ENCODE measurements at places on chromosomes 1 and 21.

GRCh38 chr21:36729310-36729970 is 30.5 kb downstream of the SIM2 start:
- no peak for DNase-seq
- H3K36me3 ChIP-seq: no peaks in the 10 kb centered on the region
- H3K4me1 ChIP-seq: peaks cover 55% of the 10 kb centered on the region

GRCh38 chr1:194517567-194517966 is 1331.2 kb upstream of the B3GALT2 start:
- H3K4me1 ChIP-seq: peaks cover 10% of the 10 kb centered on the region
- no peaks in the 10 kb centered on the region for H3K36me3 ChIP-seq
- no peak overlapping the region for H3K4me3 ChIP-seq

DNA sequence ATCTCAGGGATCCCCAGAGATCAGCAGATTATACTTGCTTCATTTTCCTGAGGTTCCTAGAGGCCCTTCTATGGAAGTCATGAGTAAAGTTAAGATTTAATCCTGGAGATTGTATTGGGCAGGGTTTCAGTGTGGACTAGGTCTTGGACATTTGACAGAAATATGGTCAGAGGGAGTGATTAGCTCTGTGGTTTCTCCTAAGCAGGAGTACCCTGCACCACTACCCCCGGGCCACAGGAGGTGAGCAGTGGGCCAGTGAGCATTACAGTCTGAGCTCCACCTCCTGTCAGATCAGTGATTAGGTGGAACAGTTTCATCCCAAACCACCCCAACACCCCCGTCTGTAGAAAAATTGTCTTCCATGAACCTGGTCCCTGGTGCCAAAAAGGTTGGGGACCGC is 43.2 kb downstream of the PHACTR4 start:
- H3K4me3 ChIP-seq: no peak overlapping the region
- peaks cover 14% of the 10 kb centered on the region for H3K4me1 ChIP-seq
- peak overlapping the region; percentile 53 for H3K27ac ChIP-seq
- DNase-seq: no peak

DNA sequence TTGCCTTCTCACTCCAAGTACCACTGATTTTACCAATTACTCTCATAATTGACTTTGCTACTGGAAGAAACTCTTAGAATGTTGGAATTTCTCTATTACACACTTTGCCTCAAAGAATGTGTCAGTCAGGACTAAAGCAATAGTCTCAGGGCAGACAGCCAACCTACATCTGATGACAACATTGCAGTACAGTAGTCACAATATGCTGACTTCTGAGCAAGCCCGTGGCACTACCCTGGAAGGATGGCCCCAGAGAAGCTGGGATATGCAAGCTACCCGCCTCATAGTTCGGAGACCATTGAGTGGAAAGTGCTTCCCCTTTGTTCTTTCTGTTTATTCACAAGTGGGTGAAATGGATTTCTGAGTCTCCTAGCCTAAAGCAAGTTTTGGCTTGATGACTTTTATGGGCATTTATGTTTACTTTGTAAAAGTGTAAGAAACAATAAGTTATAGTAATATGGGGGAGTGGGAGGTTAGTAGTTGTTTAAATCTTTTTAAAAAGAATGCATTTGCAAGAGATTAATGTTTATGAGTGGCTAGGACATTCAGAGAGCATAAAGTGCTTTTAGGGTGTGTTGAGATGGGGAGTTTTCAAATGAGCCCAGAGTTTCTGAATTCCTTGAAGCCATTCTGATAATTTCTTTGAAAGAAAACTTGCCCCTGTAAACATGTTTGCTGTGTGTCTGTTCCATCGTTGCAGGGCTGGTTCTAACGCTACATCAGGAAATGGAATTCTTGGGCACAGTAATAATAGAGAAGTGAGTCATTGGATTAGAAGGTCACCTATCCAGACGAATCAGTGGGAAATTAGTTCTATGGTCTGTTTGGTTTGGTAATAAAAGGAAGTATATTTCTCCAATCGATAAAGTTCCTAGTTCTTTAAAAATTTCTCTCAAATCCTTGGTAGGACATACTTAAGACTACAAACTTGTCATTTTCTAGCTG is 63.8 kb downstream of the LMO4 start:
- DNase-seq: no peak
- peaks cover 17% of the 10 kb centered on the region for H3K4me1 ChIP-seq
- no peak overlapping the region for H3K27ac ChIP-seq
- H3K36me3 ChIP-seq: peaks cover 23% of the 10 kb centered on the region

GRCh38 chr1:19656780-19657466 is 7.8 kb upstream of the HTR6 start:
- H3K36me3 ChIP-seq: no peaks in the 10 kb centered on the region
- H3K4me1 ChIP-seq: peaks cover 30% of the 10 kb centered on the region
- DNase-seq: peak; percentile 65
- H3K4me3 ChIP-seq: no peak overlapping the region
- no peak overlapping the region for H3K27ac ChIP-seq

GRCh38 chr1:247840818-247841217 is 878 bp downstream of the OR11L1 start:
- H3K36me3 ChIP-seq: no peaks in the 10 kb centered on the region
- no peak overlapping the region for H3K4me3 ChIP-seq
- H3K27ac ChIP-seq: no peak overlapping the region
- H3K27me3 ChIP-seq: no peaks in the 10 kb centered on the region
- no peaks in the 10 kb centered on the region for H3K4me1 ChIP-seq

DNA sequence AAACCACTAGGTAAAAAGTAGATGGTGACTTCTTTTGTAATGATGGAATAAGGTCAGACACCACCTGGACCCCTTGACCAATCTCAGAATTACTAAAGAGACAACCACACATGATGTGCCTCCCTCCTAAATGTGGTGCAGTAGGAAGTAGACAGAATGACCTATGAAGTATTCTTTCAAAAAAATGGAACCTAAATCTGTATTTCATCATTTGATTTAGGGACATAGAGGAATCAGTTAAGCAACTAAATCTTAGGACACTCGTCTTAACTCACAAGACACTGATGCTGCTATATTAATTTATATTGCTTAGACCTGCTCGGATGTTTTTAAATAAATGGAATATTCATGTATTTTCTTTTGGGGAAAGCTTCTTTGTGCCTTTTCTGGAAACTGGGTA is 80.9 kb upstream of the IRF2BP2 start:
- H3K4me3 ChIP-seq: no peak overlapping the region
- H3K36me3 ChIP-seq: peaks cover 13% of the 10 kb centered on the region
- no peaks in the 10 kb centered on the region for H3K4me1 ChIP-seq

GRCh38 chr1:193181985-193182384 is 4.4 kb downstream of the B3GALT2 start:
- H3K27ac ChIP-seq: no peak overlapping the region
- H3K4me3 ChIP-seq: no peak overlapping the region
- no peak for DNase-seq
- H3K27me3 ChIP-seq: no peaks in the 10 kb centered on the region

GRCh38 chr1:204989266-204990058 is 53.5 kb upstream of the CNTN2 start:
- H3K36me3 ChIP-seq: no peaks in the 10 kb centered on the region
- H3K27ac ChIP-seq: no peak overlapping the region
- peaks cover 87% of the 10 kb centered on the region for H3K27me3 ChIP-seq
- H3K4me3 ChIP-seq: no peak overlapping the region

DNA sequence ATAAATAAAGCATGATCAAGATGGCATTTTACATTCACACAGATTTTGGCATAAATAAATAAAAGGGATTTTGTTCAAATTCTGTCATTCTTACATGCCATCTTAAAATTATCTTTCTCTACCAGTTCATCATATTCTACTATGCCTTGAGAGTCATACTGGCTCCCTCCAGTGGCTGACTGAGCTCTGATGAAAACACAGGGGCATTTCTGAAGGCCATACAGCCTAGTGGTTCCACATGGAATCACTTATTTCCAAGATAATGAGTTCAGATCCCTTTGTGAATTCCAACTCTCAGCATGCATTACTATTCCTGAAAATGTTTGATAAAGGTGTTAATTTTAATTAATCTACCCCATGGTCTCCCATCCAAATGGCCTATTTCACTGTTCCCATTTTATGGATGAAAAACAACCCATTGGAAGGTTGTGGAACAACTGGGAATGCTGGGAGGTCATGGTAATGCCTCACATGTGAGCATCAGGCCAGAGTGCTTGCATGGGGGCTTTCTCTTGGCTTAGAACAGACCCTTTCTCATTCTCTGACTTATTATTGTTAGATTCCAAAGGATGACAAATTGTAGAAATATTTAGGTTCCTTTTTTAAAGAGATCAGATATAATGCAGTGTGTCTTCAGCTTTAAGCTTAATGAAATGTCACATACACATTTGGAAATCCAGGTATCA is 622.4 kb upstream of the PKN2 start:
- peak; percentile 35 for DNase-seq
- H3K36me3 ChIP-seq: no peaks in the 10 kb centered on the region
- H3K4me1 ChIP-seq: peaks cover 15% of the 10 kb centered on the region
- H3K27me3 ChIP-seq: no peaks in the 10 kb centered on the region
- H3K27ac ChIP-seq: peak overlapping the region; percentile 11

DNA sequence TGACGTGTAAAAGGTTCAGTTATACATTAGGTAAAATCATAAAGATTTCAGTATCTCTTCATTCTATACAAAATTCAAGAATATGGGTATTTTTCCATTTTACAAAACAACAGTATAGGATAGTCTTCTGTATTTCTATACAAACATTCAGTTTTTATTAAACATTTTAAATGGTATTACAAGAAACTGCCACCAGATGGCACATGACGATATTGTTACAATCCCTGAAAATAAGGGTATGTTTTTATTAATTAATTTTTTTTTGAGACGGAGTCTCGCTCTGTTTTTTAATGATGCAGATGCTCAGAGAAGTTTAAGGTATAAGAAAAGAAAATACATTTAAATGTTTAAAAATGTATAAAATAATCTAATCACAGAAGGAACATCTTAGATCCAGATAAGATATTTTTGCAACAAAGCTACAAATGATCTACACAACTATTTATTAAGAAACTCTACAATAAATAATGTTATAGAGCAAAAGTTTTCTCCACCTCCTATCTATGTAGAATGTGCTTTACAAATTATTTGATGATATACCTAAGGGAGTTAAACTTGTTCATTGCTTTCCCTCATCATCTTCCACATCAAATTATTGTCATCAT is 23.5 kb upstream of the RSBN1 start:
- no peak overlapping the region for H3K27ac ChIP-seq
- peaks cover 6% of the 10 kb centered on the region for H3K27me3 ChIP-seq
- DNase-seq: no peak
- H3K4me1 ChIP-seq: no peaks in the 10 kb centered on the region
- no peak overlapping the region for H3K4me3 ChIP-seq

GRCh38 chr1:6690186-6690585 is 11.4 kb downstream of the DNAJC11 start:
- peaks cover 10% of the 10 kb centered on the region for H3K4me1 ChIP-seq
- H3K27me3 ChIP-seq: no peaks in the 10 kb centered on the region
- no peak overlapping the region for H3K4me3 ChIP-seq
- peaks cover 23% of the 10 kb centered on the region for H3K36me3 ChIP-seq
- no peak overlapping the region for H3K27ac ChIP-seq
- no peak for DNase-seq

DNA sequence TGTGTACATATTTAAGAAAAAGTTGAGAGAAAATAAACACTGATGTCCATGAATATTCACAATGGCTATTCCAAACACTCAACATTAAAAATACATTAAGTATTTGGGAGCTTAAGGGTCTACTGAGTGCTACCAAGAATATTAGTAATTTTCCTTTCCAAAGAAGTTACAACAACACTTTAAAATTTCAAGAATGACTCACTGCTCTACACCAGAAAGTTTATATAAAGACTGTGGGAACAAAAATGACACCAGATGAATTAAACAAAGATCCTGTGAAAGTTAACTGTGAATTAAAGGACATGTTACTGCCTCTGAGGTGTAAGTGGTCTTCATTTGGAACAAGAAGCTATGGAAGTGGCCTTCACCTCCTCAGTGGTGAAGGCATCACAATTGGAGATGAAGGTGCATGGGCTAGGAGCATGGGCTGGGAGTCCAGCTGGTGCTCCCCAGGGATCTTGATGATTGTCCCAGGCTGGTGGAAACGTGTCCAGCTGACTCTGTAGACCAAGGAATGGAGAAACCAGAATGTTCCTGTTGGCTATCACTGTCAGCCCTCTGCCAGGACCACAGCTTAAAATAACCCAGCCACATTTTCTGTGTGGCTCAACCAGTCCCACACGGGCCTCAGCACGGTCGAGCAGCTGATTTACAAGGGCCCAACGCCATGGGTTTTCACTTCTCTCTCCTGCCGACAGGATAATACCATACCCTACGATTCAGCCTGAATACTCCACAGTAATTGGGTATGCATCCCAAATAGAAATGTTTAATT is 28.8 kb downstream of the TAF5L start:
- peaks cover 6% of the 10 kb centered on the region for H3K4me1 ChIP-seq
- H3K4me3 ChIP-seq: no peak overlapping the region
- no peak for DNase-seq
- no peak overlapping the region for H3K27ac ChIP-seq
- H3K27me3 ChIP-seq: peaks cover 4% of the 10 kb centered on the region
- peaks cover 41% of the 10 kb centered on the region for H3K36me3 ChIP-seq

DNA sequence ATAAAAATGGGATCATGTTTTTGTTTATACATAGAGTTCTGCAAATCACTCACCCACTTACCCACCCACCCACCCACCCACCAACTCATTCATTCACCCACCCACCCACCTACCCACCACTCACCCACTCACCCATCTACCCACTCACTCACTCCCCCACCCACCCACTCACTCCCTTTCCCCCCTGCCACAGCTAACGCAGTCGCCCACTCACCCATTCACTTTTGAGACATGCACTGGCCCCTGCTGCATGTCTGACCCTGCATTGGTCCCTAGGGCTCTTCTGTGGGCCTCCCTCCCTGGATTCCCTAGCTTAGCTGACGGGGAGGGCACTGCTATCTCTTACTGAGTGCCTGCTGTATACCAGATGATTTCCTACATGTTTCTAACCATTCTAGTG is 100.4 kb upstream of the CSF3R start:
- H3K4me1 ChIP-seq: peaks cover 94% of the 10 kb centered on the region

DNA sequence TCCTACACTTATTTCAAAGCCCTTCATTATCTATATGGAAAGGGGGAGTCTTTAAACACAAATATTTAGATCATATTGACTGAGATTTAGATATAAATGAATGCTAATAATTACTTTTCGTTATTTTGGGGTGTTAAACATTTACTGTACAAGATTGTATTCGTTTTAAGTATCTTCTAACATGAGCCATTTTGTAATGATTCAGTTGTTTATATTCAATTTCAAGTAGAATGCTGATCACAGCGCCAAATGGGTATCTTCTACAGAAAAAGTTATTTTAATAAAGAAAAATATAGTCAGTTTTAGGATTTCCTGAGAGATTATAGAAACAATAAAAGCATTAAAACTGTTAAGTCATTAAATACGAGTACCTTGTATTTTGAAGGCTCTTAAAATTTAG is 104.5 kb upstream of the HNRNPU start:
- H3K4me3 ChIP-seq: peak overlapping the region; percentile 97
- H3K4me1 ChIP-seq: peaks cover 53% of the 10 kb centered on the region
- no peak for DNase-seq
- peaks cover 12% of the 10 kb centered on the region for H3K36me3 ChIP-seq

- no peak overlapping the region for H3K27ac ChIP-seq
- H3K27me3 ChIP-seq: peaks cover 40% of the 10 kb centered on the region
- peaks cover 11% of the 10 kb centered on the region for H3K4me1 ChIP-seq
- DNase-seq: peak; percentile 38
- no peaks in the 10 kb centered on the region for H3K36me3 ChIP-seq
Observed at GRCh38 chr1:109478806-109479205, 4.9 kb upstream of the ATXN7L2 start.

Data from nephron progenitor cell (in vitro differentiated cells).